Left colon (tissue), 2 donors: ENCODE measurements at places on chromosomes 3 and 15. TPM values are rescaled to one million over a fixed set of nuclear protein-coding genes. Genes with fewer than 3 reads are reported as not detected.

Gene SMCO1
- not detected for total RNA-seq

- no peak for DNase-seq
Measured at GRCh38 chr3:148923592-148923991, 58.5 kb downstream of the CPA3 start.

GRCh38 chr3:49942651-49943050 lies 2.7 kb downstream of the RBM6 start:
- no peak for DNase-seq

Gene ARNT2
- total RNA-seq: 2.0 TPM

GRCh38 chr3:155989536-155989935 lies 119.1 kb downstream of the GMPS start:
- no peak for DNase-seq

GRCh38 chr3:17983106-17983505 lies 240.7 kb upstream of the TBC1D5 start:
- DNase-seq: no peak

Gene ZBTB47
- total RNA-seq: 11.8 TPM

- peak; percentile 70 for DNase-seq
Measured at GRCh38 chr3:170038434-170039110, 777 bp downstream of the GPR160 start.

GRCh38 chr3:187044206-187044605 lies 95.1 kb downstream of the RPL39L start:
- no peak for DNase-seq

Gene CEMIP
- total RNA-seq: 1.7 TPM

GRCh38 chr3:45730409-45731154 lies 41.4 kb downstream of the SACM1L start:
- no peak for DNase-seq

GRCh38 chr3:73604451-73604850 lies 20.3 kb downstream of the PDZRN3 start:
- no peak for DNase-seq

Gene ZCWPW2
- total RNA-seq: 0.42 TPM

DNA sequence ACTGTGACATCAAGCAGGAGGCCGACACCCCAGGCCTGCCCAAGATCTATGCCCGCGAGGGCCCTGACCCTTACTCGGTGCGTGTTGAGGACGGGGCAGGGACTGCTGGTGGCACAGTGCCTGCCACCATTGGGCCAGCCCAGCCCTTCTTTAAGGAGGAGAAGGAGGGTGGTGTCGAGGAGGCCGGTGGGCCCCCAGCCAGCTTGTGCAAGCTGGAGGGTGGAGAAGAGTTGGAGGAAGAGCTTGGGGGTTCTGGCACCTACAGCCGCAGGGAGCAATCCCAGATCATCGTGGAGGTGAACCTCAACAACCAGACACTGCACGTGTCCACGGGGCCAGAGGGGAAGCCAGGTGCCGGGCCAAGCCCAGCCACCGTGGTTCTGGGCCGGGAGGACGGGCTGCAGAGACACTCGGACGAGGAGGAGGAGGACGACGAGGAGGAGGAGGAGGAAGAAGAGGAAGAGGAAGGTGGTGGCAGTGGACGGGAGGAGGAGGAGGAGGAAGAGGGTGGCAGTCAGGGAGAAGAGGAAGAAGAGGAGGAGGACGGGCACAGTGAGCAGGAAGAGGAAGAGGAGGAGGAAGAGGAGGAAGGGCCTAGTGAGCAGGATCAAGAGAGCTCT lies 5.4 kb downstream of the ZBTB47 start:
- DNase-seq: no peak

Gene CCDC33
- total RNA-seq: not detected

DNA sequence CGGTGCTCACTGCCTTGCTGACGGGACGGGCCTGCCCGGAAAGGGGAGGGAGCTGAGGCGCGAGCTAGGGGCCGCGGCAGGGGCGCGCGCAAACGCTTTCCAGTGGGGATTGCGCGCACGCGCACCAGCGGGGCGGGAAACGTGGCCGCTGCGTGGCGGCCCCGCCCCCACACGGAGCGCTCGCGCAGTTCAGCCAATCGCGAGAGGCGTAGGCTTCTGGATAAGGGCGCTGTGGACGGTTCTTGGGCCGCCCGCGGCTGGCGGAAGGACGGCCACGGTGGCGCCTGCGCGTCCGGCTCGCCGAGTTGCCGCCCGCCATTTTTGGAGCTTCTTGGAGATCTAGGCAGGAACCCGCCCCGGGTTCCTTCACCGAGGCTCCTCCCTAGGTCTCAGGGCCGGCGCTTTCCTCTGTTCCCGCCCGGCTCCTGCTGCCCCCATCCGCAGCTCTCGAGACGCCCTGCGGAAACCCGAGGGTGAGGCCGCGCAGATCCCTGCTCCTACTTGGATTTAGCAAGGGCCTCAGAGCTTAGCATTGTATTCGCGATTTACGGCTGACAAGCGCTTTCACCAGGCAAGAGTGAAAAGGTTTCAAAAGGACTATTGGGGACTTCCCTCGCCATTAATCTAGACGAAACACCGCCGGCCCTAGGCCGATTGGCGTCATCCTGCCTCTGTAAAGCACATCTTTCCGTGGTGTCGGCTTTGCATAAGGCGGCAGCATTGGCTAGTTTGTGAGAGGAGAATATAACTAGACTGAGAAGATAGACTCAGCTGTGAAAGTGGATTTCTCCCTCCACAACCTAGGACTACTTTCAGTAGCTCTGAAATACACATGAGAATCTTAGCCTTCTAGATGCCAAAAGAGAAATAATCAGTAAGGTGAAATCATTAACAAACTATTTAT lies 496 bp upstream of the STAG1 start:
- DNase-seq: peak; percentile 96

- DNase-seq: no peak
Measured at GRCh38 chr3:71536376-71536965, 47.1 kb downstream of the FOXP1 start.

GRCh38 chr3:138332472-138333073 lies 2.9 kb upstream of the NME9 start:
- no peak for DNase-seq

Gene COLQ
- total RNA-seq: 1.7 TPM

GRCh38 chr3:72520690-72521308 lies 327.4 kb downstream of the SHQ1 start:
- no peak for DNase-seq

DNA sequence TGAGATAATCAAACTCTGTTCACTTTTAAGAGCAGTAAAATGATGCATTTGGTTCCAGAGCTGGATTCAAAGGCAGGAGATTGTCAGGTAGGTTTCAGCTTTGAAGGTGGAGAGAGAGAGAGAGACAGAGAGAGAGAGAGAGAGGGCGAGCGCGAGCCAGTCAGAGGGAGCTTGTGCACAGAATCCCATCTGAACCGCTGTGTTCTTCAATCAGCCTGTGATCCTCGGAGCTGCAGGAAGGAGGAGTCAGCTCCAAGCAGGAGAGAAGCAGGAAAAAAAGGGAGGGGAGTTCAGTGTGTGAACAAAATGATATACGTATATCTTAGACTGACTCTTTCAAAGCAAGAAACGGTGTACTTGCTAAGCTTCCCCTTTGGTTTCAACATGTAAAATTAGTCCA lies at the start of gene GPR149:
Gene GPR149 (minus strand): TSS at position 177 of the 400 bp plus-strand sequence. CDS start 575 bp downstream, outside the sequence.
- DNase-seq: no peak

Gene MEX3B
- 0.27 TPM for total RNA-seq

- DNase-seq: no peak
Measured at GRCh38 chr3:28328188-28329151, 20.1 kb upstream of the ZCWPW2 start.

Gene PLS1
- total RNA-seq: 457 TPM

- no peak for DNase-seq
Measured at GRCh38 chr15:95458721-95459120, 871.8 kb upstream of the NR2F2 start.

DNA sequence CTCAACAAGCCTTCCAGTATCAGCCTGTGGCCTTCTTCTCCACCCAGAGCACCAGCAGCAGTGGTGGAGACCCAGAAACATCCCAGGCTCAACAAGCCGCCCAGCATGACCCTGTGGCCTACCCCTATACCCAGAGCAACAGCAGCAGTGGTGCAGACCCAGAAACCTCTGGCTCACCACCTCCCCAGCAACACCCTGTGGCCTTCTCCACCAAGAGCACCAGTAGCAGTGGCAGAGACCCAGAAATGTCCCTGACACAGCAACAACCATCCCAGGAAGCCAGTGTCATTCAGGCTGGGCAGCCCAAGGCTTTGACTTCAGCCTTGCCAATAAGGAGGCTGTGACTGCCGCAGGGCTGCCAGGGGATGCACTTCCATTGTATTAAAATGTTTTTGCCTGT lies 16.3 kb upstream of the EMC3 start:
- no peak for DNase-seq

GRCh38 chr3:128548426-128549282 lies 55.7 kb upstream of the GATA2 start:
- DNase-seq: no peak

Gene UROC1
- total RNA-seq: not detected

DNA sequence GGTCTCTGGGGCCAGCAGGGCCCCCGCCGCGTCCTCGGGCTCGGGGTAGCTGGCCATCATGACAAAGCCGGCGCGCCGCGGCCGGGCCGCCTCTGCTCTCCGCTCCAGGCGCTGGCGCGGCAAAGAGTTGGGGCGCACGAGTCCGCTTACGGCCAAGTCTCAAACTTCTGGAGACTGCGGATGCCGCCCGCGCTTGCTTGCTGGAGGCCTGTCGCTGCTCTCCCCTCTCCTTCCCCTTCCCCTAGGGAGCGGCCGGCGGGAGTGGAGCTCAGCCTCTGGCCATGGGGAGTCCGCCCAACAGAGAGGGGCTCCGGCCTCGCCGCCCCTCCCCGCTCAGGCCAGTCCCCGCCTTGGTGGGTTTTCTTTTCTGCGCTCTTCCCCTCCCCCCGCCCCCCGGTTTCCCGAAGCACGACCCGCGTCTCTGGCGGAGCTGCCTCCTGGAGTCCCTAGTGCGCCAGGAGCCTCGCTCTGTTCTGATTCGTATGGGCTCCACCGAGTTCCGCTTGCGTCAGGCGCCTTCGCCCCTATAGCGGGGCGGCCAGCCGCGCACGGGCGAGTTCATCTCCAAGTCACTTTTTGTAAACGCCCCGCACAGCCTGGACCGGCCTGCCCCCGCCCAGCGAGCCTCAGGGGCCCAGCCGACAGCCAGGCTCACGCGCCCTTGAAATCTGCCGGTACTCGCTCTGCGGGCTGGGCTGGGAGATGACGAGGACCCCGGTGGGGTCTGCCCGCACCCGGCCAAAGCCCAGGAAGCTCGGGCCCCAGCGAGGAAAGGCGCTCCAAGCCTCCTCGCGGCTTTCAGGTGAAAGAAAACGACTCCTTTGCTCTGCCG lies at the start of the genes FOXL2 and FOXL2NB:
Gene FOXL2 (minus strand): TSS at position 475 of the 832 bp plus-strand sequence. CDS start 415 bp downstream, at position 60.
Gene FOXL2NB (plus strand): TSS at position 555 of the 832 bp plus-strand sequence. CDS start 148 bp downstream, at position 703.
- DNase-seq: no peak

DNA sequence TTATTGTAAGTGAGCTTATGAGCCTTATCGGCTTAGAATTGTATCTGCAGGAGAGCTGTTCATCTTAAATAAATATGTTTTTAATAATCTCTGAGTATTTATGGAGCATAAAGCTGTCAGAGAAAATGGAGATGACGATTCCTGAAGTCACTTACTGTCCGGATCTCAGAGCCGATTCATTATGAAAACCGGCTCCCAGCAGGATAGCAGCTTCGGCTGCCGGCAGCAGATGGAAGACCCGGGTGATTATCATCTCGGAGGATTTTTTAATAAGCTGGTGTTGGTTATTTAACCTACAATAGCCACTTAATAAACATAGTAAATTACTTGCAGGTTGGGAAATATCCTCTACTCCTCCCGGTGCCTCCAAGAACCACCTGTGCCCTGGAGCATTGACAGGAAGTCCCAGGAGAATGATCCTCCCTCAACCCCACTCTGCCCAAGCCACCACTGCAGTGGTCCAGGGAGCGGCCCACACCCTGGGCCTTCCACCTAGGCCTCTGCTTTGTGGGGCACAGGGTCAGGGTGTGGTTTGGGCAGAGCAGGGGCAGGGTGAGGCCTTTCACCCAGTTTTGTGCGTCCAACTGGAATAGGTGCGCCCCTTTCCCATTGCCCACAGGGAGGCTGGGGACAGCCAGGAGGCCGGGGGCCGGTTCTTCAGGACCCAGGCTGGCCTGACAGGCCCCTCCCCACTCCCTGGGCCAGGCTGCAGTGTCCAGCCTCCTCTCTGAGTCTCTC lies 42.2 kb upstream of the PRR23E start:
- DNase-seq: no peak

- no peak for DNase-seq
Measured at GRCh38 chr15:62853841-62854225, 188.7 kb upstream of the TPM1 start.

DNA sequence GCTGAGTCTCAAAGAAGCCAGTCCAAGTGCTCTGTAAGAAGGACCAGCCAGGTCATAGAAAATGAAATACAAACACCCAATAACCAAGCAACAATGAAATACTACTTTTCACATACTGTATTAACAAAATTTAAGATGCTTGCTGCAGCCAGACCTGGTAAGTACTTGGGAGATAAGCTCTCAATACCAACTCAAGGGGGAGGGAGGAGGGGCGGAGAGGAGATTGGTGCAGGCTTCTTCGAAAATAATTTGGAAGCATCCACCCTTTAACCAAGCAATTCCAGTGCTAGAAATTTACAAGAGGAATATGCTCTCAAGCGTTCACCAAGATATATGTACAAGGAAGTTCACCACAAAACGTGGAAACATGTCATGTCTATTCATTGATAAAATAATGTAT lies 7.6 kb upstream of the LRRC2 start:
- no peak for DNase-seq

Gene SKOR1
- 0.47 TPM for total RNA-seq

GRCh38 chr3:123805101-123805500 lies 79.0 kb downstream of the MYLK start:
- DNase-seq: no peak

GRCh38 chr3:56928379-56929068 lies 126.8 kb upstream of the ARHGEF3 start:
- DNase-seq: no peak

DNA sequence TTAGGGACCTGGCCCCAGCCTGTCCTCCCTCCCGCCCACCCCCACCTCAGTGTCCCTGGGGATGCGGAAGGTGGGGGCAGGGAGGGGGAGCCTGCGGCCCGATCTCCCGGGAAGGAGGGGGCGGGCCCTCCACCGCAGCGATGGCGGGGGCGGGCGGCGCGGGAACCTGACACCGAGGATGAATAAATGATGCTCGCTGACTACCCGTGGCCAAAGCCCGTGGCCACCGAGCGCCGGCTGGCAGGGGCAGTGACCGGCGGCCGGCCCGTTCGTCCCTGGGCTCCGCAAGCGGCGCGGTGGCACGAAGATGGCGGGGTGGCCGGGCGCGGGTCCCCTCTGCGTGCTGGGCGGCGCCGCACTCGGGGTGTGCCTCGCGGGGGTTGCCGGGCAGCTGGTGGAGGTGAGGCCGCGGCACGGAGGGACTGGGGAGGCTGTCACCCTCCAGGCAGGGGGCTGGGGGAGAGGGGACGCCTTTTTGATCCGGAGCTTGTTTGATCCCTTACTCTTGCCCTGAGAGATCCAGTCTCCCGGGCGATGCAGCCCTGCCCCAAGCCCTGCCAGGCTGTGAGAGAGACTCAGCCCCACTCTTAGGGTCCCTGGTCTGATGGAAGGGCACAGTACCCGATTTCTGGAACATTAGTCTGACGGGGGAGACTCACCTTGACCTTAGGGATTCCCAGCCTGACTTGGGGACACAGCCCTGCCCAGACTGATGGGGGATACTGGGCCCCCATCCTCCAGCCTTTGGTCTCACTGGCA lies at the start of gene TMIE:
Gene TMIE (plus strand): TSS at position 212 of the 759 bp plus-strand sequence. CDS start 96 bp downstream, at position 308.
- no peak for DNase-seq

Gene PML
- 28.5 TPM for total RNA-seq

Gene POLQ
- total RNA-seq: 3.0 TPM

Gene GADL1
- not detected for total RNA-seq

GRCh38 chr3:74302969-74303368 lies 311.5 kb downstream of the CNTN3 start:
- DNase-seq: no peak
